ENCODE measurements at places on chromosomes 16 and 17. TPM values are rescaled to one million over a fixed set of nuclear protein-coding genes. Genes with fewer than 3 reads are reported as not detected.
A peak's percentile ranks its signal among the peaks of the same experiment; 100 is the strongest.

- no peak for DNase-seq
These were observed 131.1 kb upstream of the RPL38 start for GRCh38 chr17:74072340-74072739.

GRCh38 chr17:17572010-17572785 lies 19.3 kb downstream of the PEMT start:
- no peak for DNase-seq

DNA sequence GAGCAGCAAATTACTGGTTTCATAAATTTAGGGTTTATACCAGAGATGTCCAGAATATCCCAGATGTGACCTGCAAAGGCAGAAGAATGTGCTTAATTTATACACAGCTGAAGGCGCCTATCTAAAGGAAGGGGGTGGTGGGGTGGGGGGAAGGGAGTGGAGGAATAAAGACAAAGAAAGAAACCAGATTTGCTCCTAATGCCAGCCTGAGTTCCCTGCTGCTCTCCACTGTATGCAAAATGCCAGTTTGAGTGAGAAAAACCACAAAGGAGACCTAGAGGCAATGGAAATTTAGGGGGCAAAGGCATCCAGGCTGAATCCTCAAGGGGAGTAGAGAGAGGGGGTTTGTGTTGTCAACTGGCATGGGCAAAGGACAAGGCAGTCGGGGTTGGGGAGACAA lies 161.5 kb upstream of the TOX3 start:
- no peak for DNase-seq

GRCh38 chr17:79413611-79414010 lies 197.2 kb downstream of the RBFOX3 start:
- DNase-seq = no peak

DNA sequence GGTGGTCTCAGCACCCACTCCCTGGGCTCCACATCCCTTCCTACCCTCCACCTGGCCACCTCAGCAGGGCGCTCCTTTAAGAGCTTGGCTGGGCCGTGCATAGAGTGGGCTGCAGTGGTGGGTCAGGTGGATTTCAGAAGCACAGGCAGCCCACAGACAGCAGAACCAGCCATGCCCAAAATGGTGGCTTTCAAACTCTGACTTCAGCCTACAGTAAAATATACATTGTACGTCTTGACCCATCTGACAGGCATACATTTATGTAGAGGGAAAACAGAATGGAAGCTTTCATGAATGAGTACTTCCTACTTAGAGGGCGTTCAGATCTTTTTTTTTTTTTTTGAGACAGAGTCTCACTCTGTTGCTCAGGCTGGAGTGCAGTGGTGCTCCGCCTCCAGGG lies 26.0 kb upstream of the LASP1NB start:
- DNase-seq = no peak

- no peak for DNase-seq
These were observed 44.1 kb upstream of the CBFA2T3 start for GRCh38 chr16:89020925-89021595.

GRCh38 chr17:42055027-42055426 lies 4.6 kb upstream of the C17orf113 start:
- no peak for DNase-seq

DNA sequence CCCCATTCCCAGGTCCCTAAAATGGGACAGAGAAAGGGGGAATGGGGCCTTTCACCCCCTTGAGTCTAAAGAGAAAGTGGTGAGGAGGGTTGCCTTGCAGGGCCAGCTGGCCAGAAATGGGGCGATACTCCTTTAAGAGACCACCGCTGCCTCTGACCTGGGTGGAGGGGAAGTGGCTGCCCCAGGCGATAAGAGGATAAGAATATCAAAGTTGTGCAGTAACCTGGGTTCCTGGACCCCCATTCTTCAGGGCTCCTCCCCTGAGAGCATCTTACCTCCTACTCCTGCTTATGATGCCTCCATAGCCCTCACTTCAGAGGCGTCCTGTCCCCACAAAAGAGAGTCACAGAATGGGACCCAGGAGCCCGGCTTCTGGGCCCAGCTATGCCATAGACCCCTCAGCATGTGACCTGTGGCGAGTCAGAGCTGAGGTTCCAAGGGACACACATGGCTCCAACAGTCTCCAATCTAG lies 5.2 kb upstream of the TSPOAP1 start:
- no peak for DNase-seq

GRCh38 chr16:69306031-69306430 lies 5.1 kb upstream of the VPS4A start:
- no peak for DNase-seq

- DNase-seq = no peak
These were observed 98.3 kb upstream of the CIBAR2 start for GRCh38 chr16:85210423-85211169.

DNA sequence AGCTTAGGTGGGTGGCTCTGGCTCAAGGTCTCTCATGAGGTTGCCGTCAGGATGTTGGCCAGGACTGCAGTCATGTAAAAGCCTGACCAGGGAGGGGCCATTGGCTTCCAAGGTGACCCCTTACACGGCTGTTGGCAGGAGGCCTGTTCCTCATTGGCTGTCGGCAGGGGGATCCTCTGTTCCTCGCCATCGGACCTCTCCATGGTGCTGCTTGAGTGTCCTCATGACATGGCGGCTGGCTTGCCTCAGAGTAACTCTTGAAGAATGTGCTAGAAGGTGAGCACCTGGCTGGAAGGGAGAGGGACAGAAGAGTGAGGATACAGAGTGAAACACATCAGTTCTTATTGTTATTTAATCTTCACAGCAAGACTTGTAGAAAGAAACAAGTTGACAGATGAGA lies 4.7 kb upstream of the RPRML start:
- no peak for DNase-seq

GRCh38 chr17:74250324-74250995 lies 23.6 kb upstream of the DNAI2 start:
- no peak for DNase-seq

DNA sequence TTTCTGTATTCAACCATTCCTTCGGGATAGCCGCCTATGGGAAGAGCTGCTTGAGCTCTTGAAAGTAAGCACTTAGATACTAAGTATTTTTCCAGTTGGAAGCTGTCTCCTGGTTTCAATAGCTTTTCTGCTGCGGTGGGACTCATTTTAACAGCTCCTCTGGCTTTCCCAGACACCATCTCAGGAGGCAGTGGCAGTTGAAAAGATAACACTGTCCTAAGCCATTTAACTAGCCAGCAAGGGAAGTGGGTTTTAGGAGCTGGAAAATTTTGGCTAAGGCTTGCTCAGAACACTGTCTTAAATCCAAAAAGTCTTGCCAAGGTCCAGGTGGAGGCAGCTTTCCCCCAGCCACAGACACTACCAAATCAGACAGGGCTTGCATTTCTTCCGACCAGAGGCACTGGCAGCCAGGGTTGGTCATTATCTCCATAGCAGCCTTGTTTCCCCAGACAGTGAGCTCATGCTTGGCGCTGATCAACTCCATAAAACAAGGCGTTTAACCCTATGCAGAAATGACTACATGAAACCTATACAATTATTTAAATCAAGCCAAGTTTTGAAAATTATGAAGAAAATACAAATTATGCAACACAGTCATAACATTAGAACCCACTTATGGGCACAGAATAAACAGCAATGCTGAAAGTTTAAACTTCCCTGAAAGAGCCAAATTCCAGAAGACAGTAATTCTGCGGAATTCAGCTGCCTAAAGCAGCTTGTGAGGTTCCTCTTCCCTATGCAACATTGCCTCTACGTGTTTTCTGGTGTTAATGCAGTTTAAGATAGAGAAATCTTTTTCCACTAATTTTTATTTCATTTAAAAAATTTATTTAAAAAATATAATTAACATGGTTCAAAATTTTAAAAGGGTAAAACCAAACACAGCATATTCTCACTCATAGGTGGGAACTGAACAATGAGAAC lies 25.0 kb downstream of the GABARAPL2 start:
- DNase-seq = no peak

DNA sequence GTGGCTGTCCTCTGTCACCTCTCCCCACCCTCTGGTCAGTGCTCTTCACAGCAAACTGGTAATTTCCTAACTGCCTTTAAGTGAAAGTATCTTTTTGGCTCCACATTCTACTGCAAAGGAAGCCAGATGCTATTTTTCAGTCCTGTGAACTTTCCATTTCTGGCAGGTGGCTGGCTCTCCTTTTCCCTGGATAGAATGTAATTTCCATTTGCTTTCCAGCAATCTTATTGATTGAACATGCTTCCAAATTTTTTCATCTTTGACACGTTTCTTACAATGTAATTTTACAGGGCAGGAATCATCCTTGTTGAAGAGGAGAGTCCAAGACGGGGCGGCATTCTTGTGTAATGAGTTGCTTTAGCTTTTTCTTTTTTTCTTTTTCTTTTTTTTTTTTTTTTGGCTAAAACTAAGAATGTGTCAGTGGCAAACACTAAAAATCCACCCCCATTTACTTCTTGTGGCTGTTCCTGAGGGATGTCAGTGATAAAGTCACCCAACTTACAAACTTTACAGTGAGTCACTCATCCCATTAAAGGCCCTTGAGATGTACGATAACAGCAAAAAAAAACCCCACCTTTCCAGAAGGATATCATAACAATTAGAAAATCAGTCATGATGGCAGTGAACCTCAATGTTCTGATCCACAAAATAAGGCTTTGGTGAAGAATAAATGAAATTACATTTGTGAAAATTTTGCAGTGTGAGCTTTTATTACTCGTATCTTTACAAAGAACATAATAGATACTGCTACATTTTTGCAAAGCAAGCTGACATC lies 29.4 kb upstream of the PRKCA start:
- no peak for DNase-seq

- no peak for DNase-seq
These were observed at the start of gene CDH11 for GRCh38 chr16:65121870-65122723. TSS of gene CDH11 (minus strand) at chr16:65122063. CDS start at chr16:65004869, 117,194 bp downstream.

DNA sequence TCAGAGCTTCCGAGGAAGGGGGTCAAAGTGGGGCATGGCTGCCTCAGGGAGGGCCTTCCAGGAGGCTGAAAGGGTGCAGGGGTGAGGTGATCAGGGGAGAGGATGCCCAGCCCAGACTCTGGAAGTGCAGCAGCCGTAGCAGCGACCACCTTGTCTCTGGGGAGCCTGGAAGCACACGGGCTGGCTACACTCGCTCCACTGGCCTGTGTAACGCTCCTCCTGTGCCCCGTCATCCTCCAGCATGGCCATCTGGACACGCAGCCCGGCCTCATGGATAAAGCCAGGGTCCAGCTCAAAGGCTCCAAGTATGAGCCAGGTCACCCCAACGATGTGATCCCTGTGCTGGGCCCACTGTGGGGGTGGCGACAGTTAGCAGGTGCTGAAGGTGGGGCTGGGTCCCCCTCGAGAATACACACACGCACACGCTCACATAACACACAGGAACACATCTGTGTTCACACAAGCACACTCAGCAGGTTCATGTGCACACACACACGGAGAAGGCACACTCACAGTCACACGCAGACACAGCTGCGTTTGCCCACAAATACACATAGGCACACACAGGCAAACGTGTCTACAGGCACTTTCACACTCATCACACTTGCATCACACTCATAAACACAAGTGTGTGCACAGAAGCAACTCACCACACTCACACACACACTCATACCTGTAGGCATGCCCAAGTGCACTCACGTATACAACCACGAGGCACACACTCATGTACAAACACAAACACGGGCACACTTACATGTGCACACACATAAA lies 19.3 kb downstream of the POLR3K start:
- DNase-seq = no peak

DNA sequence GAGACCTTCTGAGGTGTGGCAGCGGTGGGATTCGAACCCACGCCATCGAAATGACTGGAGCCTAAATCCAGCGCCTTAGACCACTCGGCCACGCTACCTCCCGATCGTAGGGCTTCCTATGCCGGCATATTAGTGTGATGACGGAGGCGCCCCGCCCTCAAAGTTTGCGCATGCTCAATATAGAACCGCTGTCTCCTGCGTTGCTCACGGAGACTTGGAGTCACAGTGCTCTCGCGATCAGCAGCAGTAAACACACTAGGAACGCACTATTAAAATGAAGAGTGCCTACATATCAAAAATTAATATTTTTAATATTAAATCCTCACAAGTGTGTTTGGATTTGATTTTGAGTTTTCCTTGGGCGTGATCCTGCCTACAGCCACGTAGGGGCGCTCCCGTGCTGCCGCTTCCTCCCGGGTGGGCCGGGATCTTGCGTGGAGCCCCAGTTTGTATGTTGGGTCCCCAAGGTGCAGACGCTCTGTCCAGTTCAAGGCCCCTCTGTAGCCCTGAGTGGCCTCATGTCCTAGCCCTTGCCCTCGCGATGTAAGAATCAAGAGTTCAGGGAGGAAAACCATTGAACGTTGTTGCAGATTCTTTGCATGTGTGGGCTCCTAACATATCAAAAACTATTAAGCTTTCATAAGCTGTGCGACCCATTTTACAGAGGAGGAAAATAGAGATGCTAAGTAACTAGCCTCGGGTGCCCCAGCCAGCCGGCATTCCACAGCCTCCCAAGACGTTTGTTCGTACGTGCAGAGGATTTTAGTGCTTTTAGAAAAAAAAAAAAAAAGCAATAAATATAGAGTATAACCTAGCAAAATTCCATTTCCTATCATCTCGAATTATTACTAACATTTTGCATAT lies 10.2 kb upstream of the EEF2K start:
- DNase-seq = peak; percentile 94

DNA sequence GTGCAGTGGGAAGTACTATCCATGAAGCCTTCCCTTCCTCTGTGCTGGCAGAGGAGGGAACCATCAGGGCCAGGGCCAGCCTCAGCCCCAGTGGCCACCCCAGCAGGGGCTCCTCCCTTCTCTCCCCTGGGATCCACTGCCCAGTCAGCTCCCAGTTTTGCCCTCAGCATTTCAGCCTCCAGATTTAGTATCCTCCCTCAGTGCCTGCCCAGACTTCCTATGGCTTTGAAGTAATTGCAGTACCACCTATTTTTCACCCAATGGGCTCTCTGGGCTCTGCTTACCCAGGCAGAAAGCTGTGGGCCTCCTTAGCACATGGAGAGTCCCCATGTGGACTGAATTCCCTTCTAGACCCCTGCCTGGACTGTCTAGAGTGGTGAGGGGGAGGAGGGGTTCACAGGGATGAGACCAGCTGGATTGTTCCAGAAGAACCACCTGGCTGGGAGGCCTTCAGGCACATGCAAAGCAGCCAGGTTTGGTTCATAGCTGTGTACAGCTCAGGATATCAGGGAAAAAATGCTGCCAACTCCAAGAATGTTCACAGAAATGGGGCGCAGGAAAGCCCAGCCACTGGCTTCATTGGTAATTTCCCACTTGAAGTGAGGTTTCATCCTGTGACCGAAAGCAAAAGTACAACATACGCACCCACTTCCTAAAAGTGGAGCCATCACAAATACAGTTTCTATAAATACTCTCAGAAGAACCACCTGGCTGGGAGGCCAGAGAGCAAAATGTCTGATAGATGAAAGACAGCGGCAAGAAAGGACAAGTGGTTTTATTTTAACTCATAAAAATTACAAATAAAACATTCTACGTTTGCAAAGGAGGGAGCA lies 15.2 kb upstream of the HERPUD1 start:
- no peak for DNase-seq

EVI2A gene
- polyA plus RNA-seq = 3.7 TPM

SLC5A11 gene
- 6.7 TPM for polyA plus RNA-seq

OR4D1 gene
- polyA plus RNA-seq = 0.04 TPM

KCNG4 gene
- 0.03 TPM for polyA plus RNA-seq

KRTAP17-1 gene
- polyA plus RNA-seq = not detected

CYGB gene
- polyA plus RNA-seq = 11.0 TPM

PPL gene
- 29.2 TPM for polyA plus RNA-seq

C17orf113 gene
- polyA plus RNA-seq = 6.0 TPM

SBK1 gene
- 16.4 TPM for polyA plus RNA-seq

CDH5 gene
- polyA plus RNA-seq = 49.6 TPM
